Natural killer cell treated with Interleukin-12 subunit alpha and Interleukin-12 subunit beta and Interleukin-15 and Interleukin-18, amount 100 ng/mL, for 72 hours (primary cell): ENCODE measurements at places on chromosomes 11 and 22.

DNA sequence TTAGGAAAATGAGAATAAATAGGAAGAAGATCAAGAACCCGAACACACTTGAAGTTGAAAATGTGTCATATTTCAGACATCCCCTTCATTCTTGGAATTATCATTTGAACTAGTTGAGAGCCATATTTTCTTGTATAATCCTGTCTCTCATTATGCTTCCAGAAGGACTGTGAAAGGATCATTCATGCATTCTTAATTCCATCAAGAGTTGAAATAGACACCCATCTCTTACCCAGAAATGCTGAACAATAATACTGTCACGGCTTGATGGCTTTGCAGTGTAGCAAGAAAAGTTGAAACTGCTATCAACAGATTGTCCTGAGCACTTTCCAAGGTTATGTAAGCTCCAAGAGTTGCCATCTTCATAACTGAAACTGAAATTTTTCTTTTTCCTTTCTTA is 79.7 kb downstream of the ARHGAP42 start:
- no peak for DNase-seq
- H3K4me1 ChIP-seq, result no peaks in the 10 kb centered on the region
- H3K27ac ChIP-seq, result no peak overlapping the region
- H3K4me3 ChIP-seq, result no peak overlapping the region
- no peaks in the 10 kb centered on the region for H3K27me3 ChIP-seq

DNA sequence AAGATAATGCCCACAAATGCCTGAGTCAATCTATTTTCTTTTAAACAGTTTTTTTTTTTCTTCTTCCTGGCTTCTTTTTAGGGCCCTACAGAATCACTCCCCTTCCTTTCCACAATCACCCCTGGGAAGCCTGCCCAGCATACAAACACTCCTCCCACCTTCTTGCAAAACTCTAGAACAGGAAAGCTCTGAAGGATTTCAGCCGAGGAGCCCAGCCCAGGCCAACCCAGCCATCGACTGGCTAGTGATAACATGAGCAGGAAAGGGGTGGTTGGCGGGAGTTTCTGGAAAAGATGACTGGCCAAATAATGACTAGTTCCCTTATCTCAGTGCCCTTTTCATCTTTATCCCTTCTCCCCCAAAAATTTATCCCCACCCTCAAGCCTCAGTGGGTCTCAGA is 68.2 kb downstream of the USP35 start:
- H3K27me3 ChIP-seq, result no peaks in the 10 kb centered on the region
- no peaks in the 10 kb centered on the region for H3K36me3 ChIP-seq
- H3K4me3 ChIP-seq, result no peak overlapping the region

GRCh38 chr11:33867996-33868646 is 23.8 kb downstream of the LMO2 start:
- H3K4me3 ChIP-seq, result peak overlapping the region; percentile 24
- H3K27ac ChIP-seq, result no peak overlapping the region
- H3K36me3 ChIP-seq, result no peaks in the 10 kb centered on the region
- no peak for DNase-seq
- H3K27me3 ChIP-seq, result peaks cover 67% of the 10 kb centered on the region

DNA sequence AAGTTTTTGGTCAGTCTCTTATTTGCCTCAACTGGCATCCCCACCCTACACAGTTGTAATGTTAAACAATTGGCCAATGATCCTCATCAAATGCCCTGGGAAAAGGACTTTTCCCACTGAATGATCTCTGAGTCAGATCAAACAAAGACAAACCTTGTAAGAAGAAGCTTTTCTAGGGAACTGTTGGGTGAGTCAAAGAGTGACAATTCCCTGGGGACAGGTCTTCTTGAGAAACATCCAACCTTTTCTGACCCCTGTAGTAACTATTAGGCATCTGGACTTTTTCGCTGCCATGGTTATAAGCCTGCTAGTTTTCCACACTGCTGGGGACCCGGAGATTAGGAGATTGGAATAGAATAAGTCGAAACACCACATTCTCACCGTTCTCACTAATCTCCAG is 789.8 kb upstream of the API5 start:
- H3K4me1 ChIP-seq, result no peaks in the 10 kb centered on the region
- H3K36me3 ChIP-seq, result peaks cover 4% of the 10 kb centered on the region
- H3K27me3 ChIP-seq, result no peaks in the 10 kb centered on the region
- DNase-seq, result no peak

DNA sequence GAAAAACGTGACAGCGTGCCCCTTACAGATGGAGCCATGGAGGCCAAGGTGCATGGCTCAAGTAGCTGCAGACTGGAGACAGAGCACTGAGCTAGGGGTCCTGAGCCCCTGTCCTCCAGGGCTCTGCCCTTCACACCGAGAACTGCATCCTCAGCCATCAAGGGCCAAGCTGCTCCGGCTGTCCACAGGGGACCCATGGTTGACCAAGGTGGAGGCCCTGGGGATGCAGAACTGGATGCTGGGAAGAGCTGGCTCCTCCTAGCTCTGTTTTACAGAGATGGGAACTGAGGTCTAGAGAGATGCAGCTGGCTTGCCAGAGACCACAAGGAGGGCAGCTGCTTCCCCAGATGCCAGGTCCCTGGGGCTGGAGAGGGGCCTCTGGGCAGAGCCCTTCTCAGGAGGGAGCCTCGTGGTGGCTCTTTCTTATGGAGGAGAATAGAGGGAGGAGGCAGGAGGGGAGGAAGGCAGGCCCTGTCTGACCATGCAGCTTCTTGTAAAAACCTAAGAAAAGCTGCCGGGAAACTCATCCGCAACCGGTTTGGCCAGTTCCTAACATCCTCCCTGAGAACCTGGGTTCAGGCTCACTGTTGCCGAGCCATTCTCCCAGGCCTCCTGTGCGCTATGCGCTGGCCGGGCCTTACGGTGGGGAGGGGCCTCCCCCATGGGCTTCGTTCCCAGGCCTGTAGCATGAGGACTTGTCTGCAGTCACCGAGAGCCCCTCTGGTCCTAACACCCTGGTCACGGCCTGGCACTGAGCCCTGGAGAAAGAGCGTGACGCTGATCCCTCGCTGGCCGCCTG is 80.6 kb downstream of the WNT7B start:
- peaks cover 5% of the 10 kb centered on the region for H3K27me3 ChIP-seq
- DNase-seq, result no peak
- no peak overlapping the region for H3K27ac ChIP-seq

DNA sequence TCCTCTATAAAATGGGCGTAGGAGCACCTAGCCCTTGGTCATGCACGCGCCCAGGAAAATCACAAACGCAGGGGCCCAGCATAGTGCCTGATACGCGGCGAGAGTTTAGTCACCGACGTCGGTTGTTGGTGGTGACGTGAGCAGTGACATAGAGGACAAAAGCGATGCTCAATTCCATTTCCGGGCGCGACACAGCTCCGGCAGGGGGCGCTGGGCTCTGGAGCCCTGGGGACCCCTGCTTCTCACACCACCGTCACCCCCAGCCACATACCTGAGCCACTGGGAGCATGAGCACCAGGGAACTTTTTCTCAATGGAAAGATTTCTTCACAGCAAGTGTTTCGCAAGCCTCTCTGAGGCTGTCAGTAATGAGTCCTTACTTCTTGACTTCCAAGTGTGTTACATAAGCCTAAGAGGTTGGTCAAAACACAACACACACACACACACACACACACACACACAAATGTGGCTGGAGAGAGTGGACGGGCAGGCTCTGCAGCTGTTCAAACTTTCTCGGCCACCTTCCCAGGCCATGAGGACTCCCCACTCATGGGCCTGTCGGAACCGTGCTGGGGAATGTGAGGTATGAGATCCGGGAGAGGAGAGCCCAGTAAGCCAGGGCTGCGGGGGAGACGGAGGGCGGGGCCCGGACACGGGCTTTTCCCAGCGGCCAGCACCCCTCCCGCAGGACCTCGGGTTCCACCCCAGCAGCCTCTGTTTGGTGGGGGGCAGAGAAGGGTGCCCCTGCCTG is 36.9 kb upstream of the LINC01488 start:
- peaks cover 25% of the 10 kb centered on the region for H3K27me3 ChIP-seq
- H3K36me3 ChIP-seq, result no peaks in the 10 kb centered on the region
- H3K4me3 ChIP-seq, result peak overlapping the region; percentile 34
- no peaks in the 10 kb centered on the region for H3K4me1 ChIP-seq
- H3K27ac ChIP-seq, result no peak overlapping the region

- no peak overlapping the region for H3K4me3 ChIP-seq
- no peak for DNase-seq
- H3K27ac ChIP-seq, result no peak overlapping the region
- peaks cover 6% of the 10 kb centered on the region for H3K27me3 ChIP-seq
- H3K4me1 ChIP-seq, result peaks cover 9% of the 10 kb centered on the region
These were observed 10.5 kb downstream of the MIF start for GRCh38 chr22:23904573-23905254.

GRCh38 chr11:99987821-99988470 is 699.1 kb upstream of the ARHGAP42 start:
- H3K27ac ChIP-seq, result no peak overlapping the region
- H3K4me3 ChIP-seq, result no peak overlapping the region
- DNase-seq, result no peak

GRCh38 chr11:103109818-103110388 is 677 bp downstream of the DYNC2H1 start:
- H3K27ac ChIP-seq, result peak overlapping the region; percentile 85
- H3K4me1 ChIP-seq, result peaks cover 9% of the 10 kb centered on the region

DNA sequence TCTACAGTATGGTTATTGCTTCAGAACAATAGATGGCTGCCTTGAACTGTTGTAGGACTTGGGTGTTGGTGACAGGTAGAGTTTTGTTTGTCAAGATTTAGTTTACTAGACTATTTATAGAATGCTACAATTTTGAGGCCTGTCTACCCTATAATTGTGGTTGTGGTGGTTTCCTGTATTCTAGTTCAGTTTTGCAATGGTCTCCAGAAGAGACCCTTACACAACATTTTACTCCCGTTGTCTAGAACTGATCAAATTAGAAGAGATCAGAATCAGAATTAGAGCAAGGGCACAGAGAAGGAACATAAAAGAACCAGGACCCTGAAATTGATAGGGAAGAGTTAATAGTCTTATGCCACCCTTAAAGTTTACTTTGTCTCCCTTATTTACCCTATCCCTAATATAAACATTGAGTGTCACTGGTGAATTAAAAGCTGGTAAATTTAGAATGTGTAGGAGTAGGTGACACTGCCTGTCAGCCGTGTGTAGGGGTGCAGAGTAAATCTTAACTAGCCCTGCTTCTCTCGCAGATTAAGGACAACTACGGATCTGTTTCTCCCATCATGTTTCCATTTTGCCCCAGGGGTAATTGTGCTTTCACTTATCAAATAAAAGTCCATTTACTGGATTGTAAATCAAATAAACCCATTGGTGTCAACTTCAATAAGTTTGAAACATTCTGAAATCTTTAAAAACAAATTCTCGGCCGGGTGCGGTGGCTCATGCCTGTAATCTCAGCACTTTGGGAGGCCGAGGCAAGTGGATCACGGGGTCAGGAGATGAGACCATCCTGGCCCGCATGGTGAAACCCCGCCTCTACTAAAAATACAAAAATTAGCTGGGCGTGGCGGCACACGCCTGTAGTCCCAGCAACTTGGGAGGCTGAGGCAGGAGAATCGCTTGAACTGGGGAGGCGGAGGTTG is 10.9 kb upstream of the PHLDB1 start:
- DNase-seq, result no peak
- H3K27me3 ChIP-seq, result no peaks in the 10 kb centered on the region
- H3K4me1 ChIP-seq, result peaks cover 13% of the 10 kb centered on the region
- H3K4me3 ChIP-seq, result no peak overlapping the region
- H3K36me3 ChIP-seq, result peaks cover 27% of the 10 kb centered on the region

- H3K27ac ChIP-seq, result no peak overlapping the region
- peaks cover 7% of the 10 kb centered on the region for H3K4me1 ChIP-seq
- DNase-seq, result no peak
These were observed 61.3 kb downstream of the PRMT3 start for GRCh38 chr11:20448834-20449233.
